ENCODE measurements at places on chromosomes 7 and 10.

- no peak for DNase-seq
Measured at GRCh38 chr7:86955895-86956503, 103.5 kb downstream of the ELAPOR2 start.

- DNase-seq: peak; percentile 20
Measured at GRCh38 chr10:28722065-28722803, 44.9 kb downstream of the BAMBI start.

GRCh38 chr7:29793507-29793906 lies 12.8 kb upstream of the WIPF3 start:
- DNase-seq: no peak

GRCh38 chr10:33975481-33975880 lies 641.0 kb upstream of the NRP1 start:
- no peak for DNase-seq

DNA sequence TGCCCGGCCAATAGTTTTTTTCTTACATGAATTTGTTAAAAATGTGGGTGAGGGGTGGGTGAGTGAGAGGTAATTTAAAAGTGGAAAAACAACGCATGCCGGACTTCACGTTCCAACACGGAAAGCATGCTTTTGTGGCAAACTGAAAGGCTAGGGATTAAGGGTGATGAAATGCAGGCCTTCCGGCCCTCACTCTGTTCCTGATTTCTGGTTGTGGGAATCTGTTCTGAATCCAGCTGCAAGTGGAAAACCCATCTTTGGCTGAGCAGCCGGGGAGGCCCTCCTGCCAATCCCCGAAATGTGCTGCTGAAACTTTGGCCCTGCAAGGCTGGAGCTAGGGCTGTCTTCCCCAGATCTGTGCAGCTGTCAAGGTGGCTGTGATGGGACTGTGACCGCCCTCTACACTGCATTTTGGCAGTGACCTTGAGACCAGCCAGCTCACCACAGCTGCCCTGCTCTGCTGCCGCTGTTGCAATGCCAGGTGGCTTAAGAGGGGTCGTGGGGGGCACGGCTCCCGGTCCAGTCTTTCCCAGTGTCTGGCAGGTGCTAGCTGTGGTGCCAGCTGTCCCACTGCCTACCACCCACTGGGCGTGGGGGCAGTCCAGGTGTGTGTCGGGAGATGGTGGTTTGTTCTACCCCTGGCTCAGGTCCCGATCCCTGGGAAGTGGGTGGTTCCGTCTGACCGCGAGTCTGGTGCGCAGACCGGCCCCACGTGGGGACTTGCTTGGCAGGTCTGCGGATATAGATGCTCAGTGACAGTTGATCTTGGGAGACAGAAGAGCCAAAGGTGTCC lies 39.0 kb downstream of the TET1 start:
- DNase-seq: no peak

DNA sequence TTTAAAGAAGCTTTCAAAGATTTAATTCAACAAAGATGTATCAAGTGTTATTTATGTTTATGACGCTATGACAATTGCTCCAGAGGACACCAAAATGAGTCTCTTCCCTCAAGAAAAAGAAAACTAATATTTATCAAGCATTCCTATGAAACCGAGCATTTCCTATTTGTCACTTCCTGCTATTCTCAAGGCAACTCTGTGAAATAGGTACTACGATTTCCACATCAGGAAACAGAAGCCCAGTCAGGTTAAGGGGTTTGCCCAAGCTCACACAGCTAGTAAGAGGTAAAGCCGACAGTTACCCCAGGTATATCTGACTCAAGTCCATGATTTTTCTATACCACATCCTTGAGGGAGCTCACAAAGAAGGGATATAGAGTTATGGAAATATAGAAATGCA lies 85.9 kb downstream of the TRIL start:
- no peak for DNase-seq

DNA sequence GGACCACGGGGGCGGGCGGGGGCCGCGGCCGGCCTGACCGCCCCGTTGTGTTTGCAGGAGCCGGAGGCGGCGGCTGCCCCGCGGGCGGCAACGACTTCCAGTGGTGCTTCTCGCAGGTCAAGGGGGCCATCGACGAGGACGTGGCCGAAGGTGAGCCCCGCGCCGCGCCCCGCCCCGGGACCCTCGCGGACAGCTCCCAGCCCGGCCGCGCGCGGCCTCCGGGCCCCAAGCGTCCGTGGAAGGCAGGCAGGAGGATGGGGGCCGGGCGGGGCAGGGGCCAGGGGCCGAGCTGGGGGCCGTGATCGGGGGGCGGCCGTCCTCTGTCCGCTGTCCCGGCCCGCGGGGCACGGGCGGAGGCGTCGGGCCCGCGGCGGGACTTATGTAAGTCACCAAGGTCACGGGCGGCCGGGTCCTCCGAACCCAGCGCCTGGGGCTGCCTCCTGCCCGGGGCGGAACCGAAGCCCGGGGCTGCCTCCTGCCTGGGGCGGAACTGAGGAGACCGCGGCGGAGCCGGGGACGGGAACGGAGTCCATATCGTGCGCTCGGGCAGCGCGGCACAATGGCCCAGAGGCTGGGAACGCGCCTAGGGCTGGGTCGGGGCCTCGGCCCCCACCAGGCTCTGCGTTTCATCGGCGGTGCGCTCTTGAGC lies 497 bp downstream of the PPP2R2D start:
- peak; percentile 12 for DNase-seq

DNA sequence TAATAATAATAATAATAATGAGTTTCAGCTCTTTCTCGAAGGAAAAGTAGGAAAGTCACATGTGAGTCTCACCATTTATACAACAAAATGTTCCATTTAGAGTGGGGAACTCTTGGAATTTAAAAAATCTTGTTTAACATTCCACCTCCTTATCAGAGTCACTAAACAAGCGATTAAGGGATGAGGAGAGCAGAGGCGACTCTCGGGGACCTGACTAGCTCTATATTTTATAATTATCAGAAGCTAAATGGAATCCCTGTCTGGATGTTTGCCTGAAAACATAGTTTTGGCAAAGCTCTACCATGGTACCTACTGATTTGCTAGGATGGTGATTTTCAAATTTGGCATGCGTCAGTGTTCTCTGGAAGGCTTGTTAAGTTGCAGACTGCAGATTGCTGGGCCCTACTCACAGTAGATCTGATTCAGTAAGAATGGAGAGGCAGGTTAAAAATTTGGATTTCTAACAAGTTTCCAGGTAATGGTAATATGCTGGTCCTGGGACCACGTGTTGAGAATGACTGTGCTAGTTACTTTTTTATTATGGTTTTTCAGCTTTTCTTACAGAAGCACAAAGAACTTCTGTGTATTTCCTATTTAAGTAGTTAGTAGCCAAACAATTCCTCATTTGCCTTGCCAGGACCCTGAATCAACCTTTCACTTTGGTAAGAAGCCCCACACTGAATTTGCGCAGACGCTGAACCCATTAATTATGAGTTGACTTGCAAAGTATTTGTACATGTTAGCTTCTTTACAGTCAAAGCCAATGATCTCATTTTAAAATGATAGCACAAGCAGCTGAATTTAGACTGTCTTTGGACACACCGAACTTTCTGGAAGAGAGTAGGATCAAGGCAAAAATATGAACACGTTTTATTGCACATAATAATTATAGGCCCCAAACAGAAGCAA lies 39.5 kb downstream of the CPED1 start:
- DNase-seq: no peak

GRCh38 chr10:71771821-71772617 lies 1.3 kb downstream of the VSIR start:
- DNase-seq: no peak

DNA sequence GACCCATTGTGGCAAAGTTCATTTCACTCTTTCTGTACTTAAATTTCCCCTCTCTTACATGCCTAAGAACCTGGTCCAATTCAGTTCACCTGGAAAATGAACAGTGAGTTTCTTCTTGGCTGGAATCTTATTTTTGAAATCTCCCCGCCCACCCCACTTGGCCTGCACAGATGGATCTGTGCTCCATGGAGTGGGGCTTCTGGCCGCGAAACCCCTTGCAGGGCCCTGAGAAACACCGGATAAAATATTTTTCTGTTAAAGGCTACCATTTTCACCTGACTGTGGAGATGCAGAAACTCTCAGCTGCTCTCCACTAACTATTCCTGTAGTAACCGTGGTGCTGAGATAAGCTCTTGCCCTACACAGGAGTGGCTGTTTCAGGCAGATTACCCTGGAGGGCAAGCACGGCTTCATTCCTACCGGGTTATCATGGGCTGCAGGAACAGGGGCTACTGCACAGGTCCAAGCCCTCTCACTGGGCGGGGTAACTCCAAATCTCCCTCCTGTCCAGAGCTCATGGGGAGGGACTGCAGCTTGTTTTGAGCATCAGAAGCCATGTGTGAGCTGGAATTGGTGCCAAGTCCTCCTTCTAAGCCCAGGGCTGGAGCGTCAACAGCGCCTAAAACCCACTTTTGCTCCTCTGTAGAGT lies 118.9 kb downstream of the PRPF18 start:
- no peak for DNase-seq

DNA sequence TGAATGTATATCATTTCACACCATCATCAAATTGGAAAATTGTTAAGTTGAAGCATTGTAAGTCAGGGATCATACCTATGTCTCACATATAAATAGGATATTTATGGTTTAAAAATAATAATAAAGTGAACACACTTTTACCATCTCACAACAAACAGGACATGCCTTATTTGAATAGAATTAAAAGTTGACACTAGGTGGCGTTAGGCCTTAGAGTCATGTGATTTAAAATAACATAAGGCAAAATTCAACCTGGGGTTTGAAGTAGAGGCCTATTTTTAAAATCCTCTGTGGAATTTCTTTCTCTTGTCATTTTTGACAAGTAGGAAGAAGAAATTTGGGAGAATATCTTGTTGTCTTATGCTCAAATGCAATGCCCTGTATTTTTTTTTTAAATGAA lies 184.7 kb upstream of the PCDH15 start:
- no peak for DNase-seq

- no peak for DNase-seq
Measured at GRCh38 chr7:98562381-98562823, 54.7 kb upstream of the NPTX2 start.

- no peak for DNase-seq
Measured at GRCh38 chr10:69479240-69480067, 28.2 kb downstream of the TSPAN15 start.

DNA sequence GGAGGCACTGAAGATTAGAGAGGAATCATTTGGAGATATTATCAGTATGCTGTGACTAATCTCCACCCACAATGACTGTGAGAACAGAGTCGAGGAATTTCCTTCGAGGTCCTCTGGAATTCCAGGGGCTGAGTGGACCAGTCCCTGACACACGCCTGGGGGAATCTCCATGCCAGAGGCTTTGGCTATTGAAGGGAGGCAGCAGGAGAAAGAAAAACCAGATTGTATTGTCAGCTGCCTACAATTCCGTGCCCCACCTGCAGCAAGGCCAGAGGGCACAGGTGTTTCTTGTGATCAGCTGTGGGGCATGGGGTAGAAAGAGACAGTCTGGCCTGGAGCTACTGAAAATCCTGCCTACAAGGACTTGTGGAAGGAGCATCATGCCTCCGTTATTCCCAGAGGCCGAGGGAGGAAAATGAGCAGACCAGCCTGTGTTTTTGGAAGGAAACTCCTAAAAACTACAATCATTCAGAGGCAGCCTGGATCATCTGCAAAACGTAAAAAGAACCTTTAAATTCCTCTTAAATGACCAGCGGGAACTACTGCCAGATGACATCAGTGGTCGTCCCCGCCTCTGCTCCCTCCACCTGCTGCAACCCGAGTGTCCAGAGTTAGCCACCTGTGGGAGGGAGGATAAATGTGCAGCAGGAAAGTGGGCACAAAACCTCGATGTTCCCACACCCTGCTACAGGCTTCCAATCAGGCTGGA lies 25.4 kb upstream of the ANK3 start:
- no peak for DNase-seq

DNA sequence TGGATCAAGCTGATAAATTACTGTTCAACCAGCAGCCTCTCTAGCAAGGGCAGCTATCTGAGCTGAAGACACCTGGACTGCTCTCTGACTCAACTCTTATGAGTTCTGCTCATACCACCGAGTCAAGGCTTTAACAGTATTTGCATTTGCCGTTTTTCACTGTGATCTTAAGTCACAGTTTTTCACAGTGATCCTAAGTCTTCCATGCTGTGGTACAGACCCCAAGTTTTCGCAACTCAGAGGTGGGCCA lies 31.3 kb downstream of the PIP4K2A start:
- DNase-seq: no peak

DNA sequence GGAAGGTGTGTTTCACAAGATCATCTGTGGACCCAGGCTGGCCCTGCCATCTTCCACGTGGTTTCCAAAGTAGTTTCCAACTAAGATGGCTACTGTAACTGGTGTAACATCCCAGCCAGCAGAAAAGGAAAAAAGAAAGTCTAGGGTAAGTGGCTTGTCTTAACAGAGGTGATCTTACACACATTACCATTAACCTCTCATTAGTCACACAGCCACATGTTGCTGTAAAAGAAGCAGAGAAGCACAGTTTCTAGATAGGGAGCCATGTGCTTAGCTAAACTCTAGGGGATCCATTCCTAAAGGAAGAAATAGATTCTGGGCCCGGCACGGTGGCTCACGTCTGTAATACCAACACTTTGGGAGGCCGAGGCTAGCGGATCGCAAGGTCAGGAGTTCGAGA lies 54.3 kb downstream of the ZNF438 start:
- DNase-seq: no peak

DNA sequence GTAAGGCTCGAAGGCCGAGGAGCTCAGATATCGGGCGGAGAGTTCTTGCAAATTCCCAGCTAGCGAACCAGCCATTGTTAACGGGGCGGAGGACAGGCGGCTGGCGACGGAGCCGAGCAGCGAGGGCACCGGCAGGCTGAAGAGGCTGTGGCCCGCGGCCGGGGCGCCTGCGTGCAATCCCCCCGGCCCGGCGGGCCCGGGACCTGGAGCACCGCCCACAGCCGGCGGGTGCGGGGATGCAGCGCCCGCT lies 4.1 kb downstream of the VAX1 start:
- DNase-seq: no peak

- no peak for DNase-seq
Measured at GRCh38 chr10:104921763-104922162, 280.7 kb downstream of the SORCS3 start.

DNA sequence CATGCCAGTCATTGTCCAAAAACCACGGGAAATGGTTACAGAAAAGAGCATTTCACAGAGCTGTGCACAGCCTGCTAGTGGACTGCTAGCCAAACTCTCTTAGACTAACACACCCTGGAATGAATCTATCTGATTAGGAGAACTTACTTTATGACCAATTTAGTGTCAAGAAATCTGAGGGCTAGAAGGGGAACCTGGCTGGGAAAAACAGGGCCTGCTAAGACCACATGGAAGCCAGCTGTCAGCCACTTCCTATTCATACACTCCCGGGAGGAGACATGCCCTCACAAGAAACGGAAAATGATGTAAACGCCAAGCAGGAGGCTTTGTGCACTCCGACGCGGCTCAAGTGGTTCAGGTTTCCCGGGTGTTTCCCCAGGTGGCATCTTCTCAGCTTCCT lies 54.8 kb downstream of the MPP7 start:
- no peak for DNase-seq

- no peak for DNase-seq
Measured at GRCh38 chr10:78197628-78198272, 164.1 kb downstream of the RPS24 start.

GRCh38 chr10:45408421-45409319 lies 34.7 kb downstream of the ALOX5 start:
- DNase-seq: peak; percentile 47

GRCh38 chr7:5207131-5207530 lies 17.1 kb downstream of the WIPI2 start:
- DNase-seq: no peak

GRCh38 chr7:151274936-151275812 lies 26.7 kb upstream of the SMARCD3 start:
- DNase-seq: no peak

- DNase-seq: no peak
Measured at GRCh38 chr10:13238271-13239077, 4.3 kb upstream of the UCMA start.

Data from RPMI8226 (cell line).